ENCODE measurements at places on chromosomes 12 and 14.

- no peak for DNase-seq
These were observed 36.4 kb downstream of the SAMD4A start for GRCh38 chr14:54603362-54603761.

GRCh38 chr12:19792028-19792427 lies 352.7 kb downstream of the AEBP2 start:
- peak; percentile 25 for DNase-seq

- no peak for DNase-seq
These were observed 62.3 kb upstream of the TMPO start for GRCh38 chr12:98453070-98453469.

DNA sequence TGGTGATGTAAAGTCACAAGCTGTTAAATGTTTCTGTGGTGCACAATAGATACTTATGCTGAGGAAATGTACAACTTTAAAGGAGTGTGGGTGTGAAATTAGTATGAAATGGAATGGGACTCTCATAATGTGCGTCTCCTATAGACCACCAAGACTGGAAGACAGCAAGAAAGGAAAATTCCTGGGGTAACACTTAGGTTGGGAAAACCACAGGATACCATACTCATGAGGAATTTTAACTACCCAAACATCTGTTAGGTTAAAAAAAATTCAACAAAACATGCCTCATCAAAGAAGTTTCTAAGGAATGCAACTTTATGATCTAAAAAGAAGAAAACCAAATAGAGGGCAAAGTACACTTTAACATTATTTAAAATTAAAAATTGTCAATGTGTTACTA lies 113.7 kb upstream of the MYF6 start:
- no peak for DNase-seq

- peak; percentile 55 for DNase-seq
These were observed 14.7 kb downstream of the P2RX4 start for GRCh38 chr12:121224591-121224990.

GRCh38 chr12:92216092-92216491 lies 70.4 kb upstream of the BTG1 start:
- no peak for DNase-seq

GRCh38 chr12:44875417-44875953 lies 630 bp downstream of the NELL2 start:
- DNase-seq: peak; percentile 26

DNA sequence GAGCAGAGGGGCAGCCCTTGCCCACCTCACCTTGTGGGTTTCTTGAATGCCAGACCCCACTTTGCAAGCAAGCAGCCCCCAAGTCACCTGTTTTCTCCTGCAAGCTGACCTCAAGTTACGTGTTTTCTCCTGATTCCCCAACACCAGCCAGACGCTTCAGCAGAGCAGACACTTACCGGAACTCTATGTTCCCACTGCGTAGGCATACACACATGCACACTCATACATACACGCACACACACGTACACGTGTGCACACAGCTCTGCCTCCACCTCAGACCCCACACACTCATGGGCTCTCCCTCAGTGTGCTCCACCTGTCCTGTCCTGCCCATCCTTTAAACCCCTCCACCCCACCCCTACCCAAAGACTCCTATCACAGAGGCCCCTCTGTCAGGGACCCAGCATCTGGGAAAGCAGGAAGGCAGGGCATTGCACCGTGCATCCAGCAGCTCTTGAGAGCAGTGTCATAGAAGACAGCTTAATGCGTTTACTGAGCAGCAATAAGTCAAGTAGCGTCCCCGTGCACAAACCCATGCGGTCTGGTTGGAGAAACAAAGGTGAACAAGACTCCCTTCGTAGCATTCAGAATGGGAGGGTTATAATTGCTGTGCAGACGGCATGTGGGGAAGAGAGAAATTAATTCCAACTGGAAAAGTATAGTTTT lies 44.4 kb downstream of the TMEM63C start:
- no peak for DNase-seq

- no peak for DNase-seq
These were observed 1.8 kb downstream of the C1R start for GRCh38 chr12:7090222-7090998.

DNA sequence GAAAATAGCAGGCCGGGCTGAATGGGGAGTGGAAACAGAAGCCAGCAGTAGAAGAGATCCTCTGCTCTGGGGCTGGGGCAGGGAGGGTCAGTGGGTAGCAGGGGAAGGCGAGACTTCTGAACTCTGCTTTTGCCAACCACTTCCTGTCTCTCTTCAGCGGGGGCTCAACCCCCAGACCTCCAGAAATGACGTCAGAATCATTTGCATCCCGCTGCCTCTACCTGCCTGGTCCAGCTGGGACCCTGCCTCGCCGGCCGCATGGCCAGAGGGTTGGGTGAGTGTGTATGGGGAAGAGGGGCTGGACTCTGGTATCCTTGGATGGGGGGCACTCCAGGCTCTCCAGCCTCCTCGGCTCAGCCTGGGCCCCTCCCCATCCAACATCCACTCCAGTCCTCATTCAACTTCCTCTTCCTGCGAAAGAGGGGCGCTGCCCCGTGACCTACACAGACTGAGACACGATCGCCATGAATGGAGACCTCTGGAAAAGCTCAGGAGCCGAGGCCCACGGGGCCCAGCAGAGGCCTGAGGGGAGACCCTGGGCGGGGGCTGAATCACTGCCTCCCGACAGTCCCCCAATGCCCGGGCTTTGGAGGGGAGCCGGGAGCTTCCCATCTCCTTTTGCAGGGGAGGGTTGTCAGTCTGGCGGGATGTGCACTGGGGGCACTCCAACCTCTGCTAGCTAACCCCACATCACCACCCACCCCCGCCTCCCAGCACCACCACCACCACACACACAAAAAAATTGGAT lies 458 bp upstream of the HOXC4 start:
- DNase-seq: peak; percentile 42

- no peak for DNase-seq
These were observed 23.4 kb upstream of the BEGAIN start for GRCh38 chr14:100610511-100611217.

DNA sequence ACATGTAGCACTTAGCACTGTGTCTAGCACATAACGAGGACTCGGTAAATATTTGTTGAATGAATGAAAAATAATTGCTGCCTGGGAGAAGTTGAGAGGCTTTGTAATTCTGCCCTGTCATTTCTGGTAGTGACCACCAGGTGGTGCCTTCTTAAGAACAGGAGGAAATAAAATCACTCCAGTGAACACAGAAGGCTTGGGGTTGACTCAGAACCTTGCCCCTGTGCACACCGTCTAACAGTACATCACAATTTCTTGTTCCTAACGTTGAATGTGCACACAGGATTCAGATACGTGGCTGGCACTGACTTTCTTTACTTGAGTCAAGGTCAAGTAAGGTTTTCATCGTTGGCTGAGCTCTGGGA lies 91.8 kb downstream of the RGS6 start:
- peak; percentile 21 for DNase-seq

- no peak for DNase-seq
These were observed 8.4 kb downstream of the CPM start for GRCh38 chr12:68924546-68924945.

DNA sequence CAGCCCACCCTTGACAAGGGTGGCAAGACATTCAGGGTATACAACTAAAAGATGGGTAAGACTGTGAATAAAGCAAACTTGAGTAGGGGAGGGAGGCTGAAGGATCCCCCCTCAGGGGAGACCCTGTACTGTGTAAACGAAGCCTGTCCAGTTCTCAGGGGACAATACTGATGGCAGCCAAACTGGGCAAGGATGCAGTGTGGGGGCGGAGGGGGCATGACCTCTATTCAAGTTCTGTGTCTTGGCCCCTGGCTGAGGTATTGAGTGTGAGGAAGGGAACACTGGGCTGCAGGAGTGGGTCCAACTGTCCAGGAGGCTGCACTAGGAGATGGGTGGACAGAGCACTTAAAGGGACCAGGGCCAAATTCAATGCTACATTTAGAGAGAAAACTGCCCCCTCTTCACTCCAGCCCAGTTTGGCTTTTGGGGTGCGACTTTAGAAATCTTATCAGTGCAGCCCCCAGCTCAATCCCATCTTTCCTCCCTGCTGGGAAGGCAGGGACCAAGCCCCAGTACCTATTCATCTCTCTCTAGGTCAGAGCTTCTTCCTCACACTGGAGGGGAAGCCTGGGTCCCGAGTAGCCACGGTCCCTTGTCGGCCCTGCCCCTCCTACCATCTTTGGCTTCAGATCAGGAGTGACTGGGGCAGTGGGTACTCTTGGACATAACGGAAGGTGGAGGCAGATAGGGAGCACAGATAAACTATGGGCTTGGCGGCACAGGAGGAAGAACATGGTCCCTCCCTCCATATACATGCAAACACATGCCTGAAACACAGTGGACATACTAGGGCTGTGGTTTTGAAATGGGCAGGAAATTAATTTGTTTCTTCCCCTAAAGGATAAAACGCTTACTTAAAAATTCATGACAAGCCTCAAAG lies 11.8 kb downstream of the SLC39A5 start:
- no peak for DNase-seq

All from CD4-positive, alpha-beta T cell treated with Interleukin-10 for 1 hour (primary cell).